ENCODE measurements at places on chromosomes 2 and 18. TPM values are rescaled to one million over a fixed set of nuclear protein-coding genes. Genes with fewer than 3 reads are reported as not detected.

The IMPA2 gene
- total RNA-seq, result 201 TPM

The CGREF1 gene
- 3.1 TPM for total RNA-seq

The RNU2-63P gene
- total RNA-seq, result 2.3 TPM

The C1QL2 gene
- total RNA-seq, result not detected

The SP140 gene
- total RNA-seq, result 2.2 TPM

All from colonic mucosa (tissue), 4 donors.